ENCODE measurements at places on chromosomes 3 and 15.

- no peak for DNase-seq
These were observed 691 bp downstream of the RHCG start for GRCh38 chr15:89495638-89496145.

GRCh38 chr3:126129398-126129891, 45.5 kb upstream of the SLC41A3 start:
- DNase-seq: no peak

DNA sequence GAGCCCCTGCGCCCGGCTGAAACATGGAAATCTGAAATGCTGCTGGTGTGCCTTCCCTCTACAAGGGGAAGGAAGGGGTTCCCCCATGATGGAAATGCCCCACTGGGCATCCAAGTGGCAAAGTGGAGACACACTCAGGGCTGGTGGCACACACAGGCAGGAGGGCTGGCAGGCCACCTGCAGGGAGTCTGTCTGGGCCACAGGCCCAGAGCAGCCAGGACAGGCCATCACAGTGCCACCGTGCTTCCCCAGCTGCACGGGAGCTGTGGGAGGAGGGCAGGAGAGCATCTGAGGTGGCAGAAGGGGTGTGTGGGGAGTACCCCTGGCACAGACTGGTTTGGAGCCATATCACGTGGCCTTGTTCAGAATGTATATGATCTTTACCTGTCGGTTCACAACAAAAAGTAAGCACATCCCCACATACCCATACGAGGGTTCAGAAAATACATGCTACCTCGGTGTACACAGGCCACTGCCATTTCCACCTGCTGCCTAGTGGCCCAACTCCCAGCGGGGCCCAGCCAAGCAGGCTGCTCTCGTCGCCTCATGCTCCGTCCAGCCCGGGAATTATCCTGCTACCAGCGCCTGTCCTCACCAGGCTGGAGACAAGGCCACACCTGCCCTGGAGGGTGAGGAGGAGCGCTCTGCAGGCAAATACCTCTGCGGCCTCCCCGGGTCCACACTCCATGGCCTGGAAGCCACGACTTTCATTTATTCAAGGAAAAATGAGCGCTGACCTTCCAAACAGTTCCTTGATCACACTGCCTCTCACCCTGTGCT, 22.6 kb upstream of the DUSP7 start:
- no peak for DNase-seq

DNA sequence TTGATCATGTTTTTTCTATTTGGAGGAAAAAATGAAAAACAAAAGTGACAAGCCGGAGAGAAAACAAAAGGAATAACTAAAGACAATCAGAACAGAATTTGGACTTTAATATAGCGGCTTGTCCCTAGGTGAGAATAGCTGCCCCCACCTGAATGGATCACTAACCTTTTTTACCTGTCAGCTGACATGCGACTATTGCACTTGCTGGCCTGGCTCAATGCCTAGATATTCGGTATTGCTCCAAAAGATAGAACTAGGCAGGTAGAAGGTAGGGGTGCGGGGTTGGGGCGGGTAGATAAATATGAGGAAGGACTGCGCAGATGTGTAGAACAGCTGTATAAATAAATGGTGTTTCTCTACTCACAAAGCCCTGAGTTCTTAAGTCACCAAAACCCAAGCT, 650 bp upstream of the MORC1 start:
- DNase-seq: no peak

GRCh38 chr3:187957582-187957981, 196.4 kb upstream of the LPP start:
- no peak for DNase-seq

- no peak for DNase-seq
These were observed 10.6 kb upstream of the CD96 start for GRCh38 chr3:111531446-111531845.

- no peak for DNase-seq
These were observed 74.8 kb upstream of the WDR72 start for GRCh38 chr15:53834214-53834613.

GRCh38 chr3:44969154-44969827, 6.7 kb downstream of the ZDHHC3 start:
- no peak for DNase-seq

All from stimulated activated CD4-positive, alpha-beta T cell treated with anti-CD3 and anti-CD28 coated beads, TNF-alpha, amount 100 ng/mL, for 4 hours (primary cell).